ENCODE measurements at places on chromosomes 2 and 18. TPM values are rescaled to one million over a fixed set of nuclear protein-coding genes. Genes with fewer than 3 reads are reported as not detected.

DNA sequence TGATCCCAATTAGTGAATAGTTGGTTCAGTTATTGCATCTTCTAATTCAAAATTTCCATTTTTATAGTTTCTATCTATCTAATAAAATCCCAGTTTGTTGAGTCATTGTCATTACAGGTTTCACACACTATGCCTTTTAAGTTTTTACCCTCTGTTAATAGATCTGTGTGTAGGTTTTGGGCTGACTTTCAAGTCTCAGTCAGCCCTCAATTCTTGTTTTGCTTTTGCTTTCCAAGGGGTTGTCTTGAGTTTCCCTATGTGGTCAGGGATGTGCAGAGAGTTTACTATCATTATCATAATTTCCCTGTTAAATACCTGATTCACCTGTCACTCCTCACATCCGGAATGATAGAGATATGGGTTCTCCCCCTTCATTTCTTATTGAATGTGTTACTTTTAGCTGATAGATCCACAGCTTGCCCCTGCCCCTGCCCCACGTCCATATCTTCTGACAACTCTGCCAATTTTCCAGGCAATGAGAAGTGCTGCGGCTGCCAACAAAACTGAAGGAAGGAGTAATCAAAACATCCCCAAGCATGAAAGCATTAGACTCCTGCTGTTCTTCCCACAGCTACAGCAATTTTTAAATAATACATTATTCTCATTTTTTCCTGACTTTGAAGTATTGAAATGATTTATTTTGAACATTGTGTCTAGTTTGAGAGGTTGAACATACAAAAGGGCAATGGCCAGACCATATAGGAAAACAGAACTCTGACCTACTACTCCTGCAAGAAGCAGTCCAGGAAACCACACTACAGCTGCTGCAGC lies 1064.8 kb downstream of the SUCLG1 start:
- no peak for DNase-seq

DNA sequence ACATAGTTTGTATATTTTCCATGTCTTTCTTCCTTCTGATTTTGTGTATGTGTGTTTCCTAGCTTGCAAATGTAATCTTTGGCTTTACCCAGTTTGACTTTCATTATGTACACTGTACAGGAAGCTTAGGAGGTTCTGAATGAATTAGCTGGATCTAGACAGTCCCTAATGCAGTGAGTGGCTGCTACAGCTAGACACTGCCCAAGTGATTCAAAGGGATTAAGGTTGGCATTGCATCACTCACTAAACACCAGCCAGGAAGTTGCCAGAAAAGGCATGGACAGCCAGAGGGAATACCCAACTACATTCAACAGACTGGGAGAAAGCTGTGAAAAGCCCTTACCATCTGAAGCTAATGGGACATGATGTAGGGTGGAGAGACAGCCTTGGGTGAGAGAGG lies 316.0 kb upstream of the MEX3C start:
- peak; percentile 26 for DNase-seq

- no peak for DNase-seq
These were observed 41.6 kb downstream of the KCNE4 start for GRCh38 chr2:223093436-223094241.

DNA sequence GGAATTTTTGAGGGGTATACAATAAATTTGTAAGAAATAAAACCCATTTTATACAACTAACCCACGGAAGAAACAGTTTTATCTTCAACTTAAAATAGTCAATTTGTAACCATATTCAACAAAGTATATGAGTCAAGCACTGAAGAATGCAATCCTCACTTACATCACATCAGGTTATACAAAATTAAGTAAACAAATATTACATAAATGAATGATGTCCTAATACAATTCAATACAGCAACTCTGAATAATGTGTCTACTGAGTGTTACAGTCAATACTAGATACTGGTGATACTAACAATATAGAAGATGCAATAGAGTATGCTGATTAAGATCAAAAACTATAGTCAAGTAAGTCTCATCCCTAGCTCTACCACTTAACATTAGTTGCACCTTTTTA lies 58.6 kb downstream of the FANCL start:
- no peak for DNase-seq

- DNase-seq = no peak
These were observed 74.3 kb downstream of the SCN2A start for GRCh38 chr2:165313509-165313908.

- no peak for DNase-seq
These were observed 1.7 kb upstream of the ICOS start for GRCh38 chr2:203934711-203935438.

GRCh38 chr2:84646514-84646913 lies 130.2 kb downstream of the DNAH6 start:
- no peak for DNase-seq

- DNase-seq = peak; percentile 60
These were observed 200.3 kb downstream of the NYAP2 start for GRCh38 chr2:225599856-225600255.

The CDH7 gene
- total RNA-seq = not detected

The GAREM2 gene
- total RNA-seq = 3.3 TPM

The DSC1 gene
- total RNA-seq = not detected

All from esophagus muscularis mucosa (tissue), 4 donors.